MV-4-11 (cell line): ENCODE measurements at places on chromosomes 13 and 19.

- DNase-seq, result no peak
These were observed 9.7 kb downstream of the SIGLEC8 start for GRCh38 chr19:51448411-51449016.

DNA sequence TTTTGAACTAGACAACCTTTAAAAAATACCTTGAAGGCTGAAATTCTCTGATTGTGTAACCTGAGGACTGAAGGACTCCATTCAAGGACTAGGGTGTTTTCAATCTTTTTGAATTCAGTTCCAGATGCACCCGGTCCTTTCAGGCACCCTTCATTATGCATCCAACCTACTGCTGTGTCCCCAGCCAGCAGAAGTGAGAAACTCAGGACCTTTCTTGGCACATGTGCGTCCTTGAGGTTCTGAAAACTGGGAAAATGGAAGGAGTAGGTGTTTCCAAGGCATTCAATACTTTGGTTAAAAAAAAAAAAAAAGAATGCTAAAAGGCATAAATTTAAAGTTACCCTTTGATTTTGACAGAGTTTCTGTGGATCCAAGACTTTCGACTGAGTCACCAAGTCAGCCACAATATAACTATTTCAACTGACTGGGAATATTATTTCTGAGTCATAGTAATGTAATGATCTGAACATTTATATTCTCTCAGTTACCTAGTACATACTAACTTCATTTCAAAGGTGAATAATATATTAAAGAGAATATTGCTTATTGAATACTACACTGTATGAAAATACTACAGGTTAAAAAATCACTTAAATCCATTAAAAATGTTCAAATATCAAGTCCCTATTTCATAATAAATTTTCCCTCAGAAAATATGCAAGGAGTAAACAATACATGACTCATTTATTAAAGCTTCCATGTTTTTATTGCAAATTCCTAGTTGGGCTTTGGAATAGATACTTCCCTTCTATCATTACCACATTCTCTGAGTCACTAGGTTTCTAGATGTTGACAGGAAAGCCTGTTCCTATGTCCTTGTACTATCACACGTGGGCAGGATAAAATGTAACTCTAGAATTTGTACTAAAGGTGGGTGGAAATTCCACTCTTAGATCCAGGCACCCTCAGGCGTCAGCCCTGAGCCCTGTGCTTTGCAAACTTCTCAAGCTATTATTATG is 2.4 kb upstream of the ITGBL1 start:
- no peak for DNase-seq

GRCh38 chr19:17469481-17470067 is 750 bp upstream of the SLC27A1 start:
- peak; percentile 97 for DNase-seq

DNA sequence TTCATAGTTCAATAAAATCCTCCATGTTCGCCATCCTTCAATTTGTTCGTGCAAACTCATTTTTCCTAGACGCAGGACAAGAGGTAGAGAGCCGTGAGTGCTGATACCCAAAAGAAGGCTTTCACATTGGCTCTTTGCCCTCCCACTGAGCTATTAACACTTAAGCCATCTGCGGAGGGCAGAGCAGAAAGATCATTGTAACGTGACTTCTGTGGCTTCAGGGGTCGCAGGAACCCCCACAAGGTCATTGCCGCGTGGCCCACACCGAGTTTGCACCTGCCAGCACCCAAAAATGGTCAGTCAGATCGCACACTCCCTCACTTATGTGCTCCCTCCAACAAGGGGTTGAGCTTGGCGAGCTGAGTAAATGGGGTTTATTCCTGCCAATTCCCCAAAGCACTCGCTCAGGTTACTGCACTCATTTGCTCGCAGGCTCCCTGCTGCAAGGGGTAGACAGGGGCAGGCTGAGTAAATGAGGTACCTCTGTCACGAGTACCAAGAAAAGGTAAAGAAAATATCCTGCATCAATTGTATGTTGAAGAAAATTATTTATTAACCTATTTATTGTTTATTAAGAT is 144.1 kb downstream of the PRR20E start:
- no peak for DNase-seq

DNA sequence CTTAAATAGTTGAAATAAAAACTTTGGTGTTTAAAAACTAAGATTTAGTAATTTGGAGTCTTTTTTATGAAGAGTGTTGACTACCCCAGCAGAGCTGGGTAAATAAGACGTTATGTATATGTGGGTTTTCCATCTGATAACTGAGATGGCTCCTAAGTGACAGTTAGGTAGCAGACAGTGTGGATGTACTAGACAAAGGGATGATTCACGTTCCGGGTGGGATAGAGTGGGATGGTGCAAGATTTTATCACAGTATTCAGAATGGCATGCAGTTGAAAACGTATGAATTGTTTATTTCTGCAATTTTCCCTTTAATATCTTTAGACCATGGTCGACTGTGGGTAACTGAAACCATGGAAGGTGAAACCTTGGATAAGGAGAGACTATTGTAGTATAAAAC is 50.4 kb downstream of the NAA16 start:
- no peak for DNase-seq

DNA sequence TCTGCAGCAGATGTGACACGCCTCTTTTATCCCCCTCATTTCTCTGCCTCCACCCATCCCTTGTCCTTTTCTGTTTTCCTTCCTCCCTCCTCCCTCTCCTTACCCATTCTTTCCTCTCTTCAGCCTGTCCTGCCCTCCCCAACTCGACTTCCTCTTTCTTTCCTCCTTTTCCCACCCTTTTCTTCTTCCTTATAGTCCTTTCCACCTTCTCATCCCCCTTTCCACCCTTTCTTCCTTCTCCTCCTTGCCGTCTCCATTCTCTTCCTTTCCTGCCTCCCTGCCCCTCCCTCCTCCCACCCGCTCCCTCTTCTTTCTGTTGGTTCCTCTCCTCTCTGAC is 688 bp upstream of the ZNF71 start:
- no peak for DNase-seq

GRCh38 chr13:64234255-64234654 is 2818.6 kb upstream of the PCDH20 start:
- no peak for DNase-seq

DNA sequence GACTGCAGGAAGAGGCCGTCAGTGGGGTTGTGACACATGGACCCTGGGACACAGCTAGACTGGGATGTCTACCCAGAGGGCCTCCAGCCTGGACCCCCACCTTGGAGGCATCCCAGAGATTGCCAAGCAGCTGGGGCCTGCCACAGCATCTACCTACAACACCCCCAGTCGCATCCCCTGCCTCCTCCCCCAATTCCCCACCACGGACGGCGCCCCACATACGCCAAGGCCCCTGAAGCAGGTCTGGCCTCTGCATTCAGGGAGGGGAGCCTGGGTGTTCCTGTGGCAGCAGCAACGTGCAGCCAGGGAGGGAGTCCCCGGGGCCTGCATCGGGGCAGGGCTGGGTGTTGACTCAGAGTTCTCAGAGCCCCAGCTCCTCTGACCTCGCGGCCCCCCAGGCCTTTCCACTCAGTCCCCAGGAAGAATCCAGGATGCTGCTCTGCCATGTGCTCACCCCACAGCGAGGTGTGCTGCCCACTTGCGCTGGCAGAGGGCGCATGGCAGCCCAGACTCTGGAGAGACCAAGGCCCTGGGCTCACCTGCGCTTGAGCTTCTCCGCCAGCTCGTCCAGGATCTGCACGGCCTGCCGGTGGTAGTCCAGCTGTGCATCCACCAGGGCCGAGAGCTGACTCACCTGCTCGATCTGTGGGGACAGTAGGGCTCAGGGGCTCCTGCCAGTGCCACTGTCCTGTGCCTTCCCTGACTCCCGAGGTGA is 19.6 kb downstream of the MPND start:
- no peak for DNase-seq

GRCh38 chr13:100789968-100790367 is 115.4 kb upstream of the TMTC4 start:
- peak; percentile 93 for DNase-seq

- peak; percentile 76 for DNase-seq
These were observed 1.6 kb downstream of the GATAD2A start for GRCh38 chr19:19406878-19407632.

DNA sequence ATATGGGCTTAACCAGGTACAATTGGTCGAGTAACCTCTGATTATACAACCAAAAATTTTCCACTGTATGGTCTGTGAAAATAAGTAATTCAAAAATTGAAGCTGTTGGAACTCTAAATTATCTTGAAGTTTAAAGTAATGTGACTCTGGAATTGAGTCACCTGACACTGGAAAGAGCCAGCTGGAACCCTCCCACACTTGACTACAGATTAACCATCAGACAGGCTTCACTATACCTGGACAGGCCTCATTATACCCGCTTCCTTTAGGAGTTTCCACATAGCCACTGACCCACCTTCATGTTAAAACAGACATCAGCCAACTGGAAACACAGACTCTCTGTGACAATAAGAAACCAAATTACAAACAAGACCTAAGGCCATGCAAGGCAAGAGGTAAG is 1.3 kb downstream of the ZNF433 start:
- no peak for DNase-seq

- DNase-seq, result no peak
These were observed 40.0 kb upstream of the FOXO1 start for GRCh38 chr13:40706439-40706838.

GRCh38 chr13:96898646-96899254 is 95.5 kb downstream of the OXGR1 start:
- no peak for DNase-seq

GRCh38 chr19:8233370-8233769 is 24.2 kb downstream of the CERS4 start:
- no peak for DNase-seq

- DNase-seq, result no peak
These were observed 20.0 kb downstream of the F2RL3 start for GRCh38 chr19:16908759-16909158.
